ENCODE measurements at places on chromosomes 12 and 14.

DNA sequence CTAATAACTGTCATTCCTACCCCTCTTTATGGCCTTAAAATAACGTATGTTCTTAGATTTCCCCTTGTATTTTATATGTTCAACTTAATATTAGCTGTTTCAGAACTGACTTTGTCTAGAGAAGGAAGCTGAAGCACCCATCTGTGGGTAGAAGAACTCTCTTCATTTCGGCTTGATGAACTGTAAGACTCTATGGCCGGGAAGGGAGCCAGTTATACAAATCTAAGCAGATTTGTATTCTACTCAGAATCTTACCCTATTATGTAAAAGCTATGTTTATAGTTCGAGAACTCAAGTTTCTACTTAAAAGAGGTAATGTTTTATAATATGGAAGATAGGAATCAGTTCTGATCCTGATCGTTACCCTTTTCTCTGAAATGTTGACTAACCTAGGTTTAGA lies 390.9 kb upstream of the PRICKLE1 start:
- DNase-seq = no peak

DNA sequence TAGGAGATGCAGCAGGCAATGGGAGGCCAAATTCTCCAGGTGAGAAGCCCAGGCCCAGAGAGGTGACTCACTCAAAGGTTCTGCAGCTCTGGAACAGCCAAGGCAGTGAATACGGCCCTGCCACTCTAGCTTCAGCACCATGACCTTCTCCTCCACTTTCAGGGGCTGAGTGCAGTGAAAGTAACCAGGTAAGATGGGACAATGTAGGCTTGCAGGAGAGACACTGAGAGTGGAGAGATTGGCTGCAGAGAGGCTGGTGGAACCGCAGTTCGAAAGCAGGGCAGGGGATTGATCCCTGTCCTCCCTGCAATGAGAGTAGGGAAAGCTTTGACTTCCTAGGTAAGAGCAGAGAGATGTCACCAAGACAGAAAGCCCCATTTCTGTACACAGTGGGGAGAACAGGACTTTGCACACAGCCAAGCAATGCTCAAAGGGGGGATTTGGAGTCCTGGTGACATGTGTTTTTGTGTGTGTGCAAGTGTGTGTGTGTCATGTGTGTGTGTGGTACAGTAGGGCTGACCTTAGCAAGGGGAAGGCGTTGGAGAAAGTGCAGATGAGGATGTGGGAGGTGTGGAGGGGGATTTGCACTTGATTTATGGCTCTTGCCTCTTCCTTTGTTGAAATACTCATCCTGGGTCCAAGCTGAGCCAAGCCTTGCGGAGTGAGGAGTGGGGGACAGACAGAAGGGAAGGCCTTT lies 12.7 kb downstream of the DHRS2 start:
- DNase-seq = no peak

DNA sequence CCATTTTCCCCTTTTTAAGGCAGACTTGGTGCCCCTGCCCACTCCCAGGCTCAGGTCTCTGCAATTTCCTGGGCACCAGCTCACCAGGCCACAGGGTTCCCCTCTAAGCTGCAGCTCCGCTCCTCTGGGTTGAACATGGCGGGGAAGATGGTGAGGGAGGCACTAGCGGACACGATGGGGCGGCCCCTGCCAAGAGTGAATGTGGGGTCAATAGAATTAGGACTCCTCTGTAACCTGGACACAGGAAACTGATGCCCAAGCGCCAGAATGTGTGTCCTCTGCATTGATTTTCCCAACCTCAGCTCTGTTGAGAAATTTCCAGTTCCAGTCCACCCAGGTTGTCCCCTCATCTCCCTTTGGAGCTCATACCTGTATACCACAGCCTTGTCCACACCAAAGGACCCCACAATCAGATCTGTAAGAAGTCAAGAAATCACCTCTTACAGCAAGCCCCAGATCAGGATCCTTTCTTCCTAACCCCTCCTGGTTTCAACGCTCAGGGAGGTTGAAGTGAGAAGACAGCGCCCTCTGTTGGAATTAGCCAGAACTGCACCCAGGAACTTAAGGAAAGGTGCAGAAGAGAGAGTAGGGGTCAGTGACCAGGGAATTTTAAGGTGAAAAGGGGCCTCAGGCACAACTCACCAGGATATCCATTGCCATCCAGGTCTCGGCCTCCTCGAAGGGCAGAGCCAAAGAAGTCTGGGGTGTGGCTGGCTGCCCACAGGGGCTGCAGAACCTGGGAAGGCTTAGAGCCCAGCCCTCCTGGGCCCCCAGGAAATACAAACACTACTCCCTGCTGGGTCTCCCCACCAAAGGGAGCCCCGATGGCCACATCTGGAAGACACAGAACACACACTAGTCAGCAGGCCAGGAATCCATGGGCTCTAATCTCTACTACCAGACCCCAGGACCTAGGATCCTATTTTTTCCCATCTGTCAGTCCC lies 14.7 kb downstream of the ITGA5 start:
- no peak for DNase-seq

- DNase-seq = no peak
Observed at GRCh38 chr12:68861890-68862289, 53.9 kb downstream of the MDM2 start.

DNA sequence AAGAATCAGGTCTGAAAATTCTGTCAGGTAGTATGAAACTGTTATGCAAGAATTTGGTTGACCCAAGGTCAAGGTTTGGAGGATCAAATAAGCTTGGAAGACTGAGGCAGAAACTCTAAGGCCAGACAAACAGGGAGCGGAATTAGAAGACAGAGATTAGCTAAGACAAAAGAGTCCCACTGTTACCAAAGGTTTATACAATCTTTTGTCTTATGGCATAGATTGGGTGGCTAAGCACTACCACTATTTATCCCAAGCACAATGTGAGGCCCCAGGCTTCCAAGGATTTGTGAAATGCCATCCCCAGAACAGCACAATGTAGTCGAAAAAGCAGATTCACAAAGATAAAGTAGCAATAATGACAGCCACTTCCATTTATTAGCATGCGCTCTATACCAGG lies 311.2 kb downstream of the SEC23A start:
- DNase-seq = no peak

GRCh38 chr14:104550340-104550860 lies 29.2 kb upstream of the C14orf180 start:
- no peak for DNase-seq

DNA sequence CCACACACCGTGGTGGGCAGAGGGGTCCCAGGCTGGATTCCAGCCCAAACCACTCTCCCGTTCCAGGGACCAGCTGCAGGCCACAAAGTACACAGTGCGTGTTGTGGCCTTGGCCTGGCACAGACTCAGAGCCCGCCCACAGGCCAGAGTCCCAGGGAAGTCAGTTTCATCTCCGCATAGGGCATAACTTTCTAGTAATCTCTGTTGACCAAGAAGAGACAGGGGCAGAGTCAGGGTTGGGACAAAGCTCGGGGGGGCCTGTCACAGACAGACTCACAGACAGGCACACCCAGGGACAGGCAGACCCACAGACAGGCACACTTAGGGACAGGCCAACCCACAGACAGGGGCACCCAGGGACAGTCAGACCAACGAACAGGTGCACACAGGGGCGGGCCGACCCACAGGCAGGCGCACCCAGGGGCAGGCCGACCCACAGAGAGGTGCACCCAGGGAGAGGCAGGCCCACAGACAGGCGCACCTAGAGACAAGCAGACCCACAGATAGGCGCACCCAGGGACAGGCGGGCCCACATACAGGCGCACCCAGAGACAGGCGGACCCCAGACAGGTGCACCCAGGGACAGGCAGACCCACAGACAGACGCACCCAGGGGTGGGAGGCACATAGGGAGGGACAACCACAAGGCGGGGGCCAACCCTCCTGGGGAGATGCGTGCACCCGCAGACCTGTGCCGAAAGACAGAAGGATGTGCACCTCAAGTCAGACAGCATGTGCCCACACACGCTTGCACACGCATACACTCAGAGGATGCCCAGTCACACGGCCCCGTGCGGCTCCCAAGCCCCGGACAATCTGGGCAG lies 323.3 kb upstream of the RTL1 start:
- no peak for DNase-seq

GRCh38 chr14:76760331-76761135 lies 735 bp upstream of the VASH1 start:
- no peak for DNase-seq

DNA sequence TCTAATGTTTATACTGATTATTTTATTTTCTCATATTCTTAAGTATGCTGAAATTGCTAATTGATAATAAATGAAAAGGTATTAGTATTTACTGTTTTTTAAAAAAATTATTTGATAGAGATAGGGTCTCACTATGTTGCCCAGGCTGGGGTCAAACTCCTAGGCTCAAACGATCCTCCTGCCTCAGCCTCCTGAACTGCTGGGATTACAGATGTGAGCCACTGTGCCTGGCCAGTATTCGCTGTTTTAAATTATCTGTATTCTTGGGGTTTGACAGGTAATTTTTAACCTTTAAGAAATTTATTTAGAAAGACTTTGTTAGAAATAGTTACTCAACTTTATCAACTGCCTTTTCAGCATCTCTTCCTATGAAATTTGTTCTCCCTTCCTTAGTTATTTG lies 32.2 kb downstream of the RAN start:
- no peak for DNase-seq

DNA sequence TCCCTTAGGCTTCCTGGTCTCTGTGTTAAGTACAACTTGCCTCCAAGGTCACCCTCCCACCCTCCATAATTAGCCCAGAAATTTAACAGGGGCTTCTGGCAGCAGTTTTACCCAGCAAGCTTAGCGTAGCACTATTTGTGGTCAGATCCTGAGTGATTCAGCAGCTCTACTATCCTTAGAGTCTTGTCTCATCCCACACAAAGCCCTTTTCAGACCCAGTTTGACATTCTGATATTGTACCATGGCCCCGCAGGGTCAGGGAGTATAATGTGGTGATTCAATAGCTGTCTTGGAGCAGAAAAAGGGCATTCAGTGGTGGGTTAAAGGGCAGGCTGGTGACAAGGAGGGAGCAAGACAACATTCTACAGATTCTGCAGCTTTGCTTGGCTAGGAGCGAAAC lies 153.8 kb upstream of the DDHD1 start:
- DNase-seq = no peak

GRCh38 chr12:112005419-112006395 lies 7.3 kb downstream of the TMEM116 start:
- no peak for DNase-seq

DNA sequence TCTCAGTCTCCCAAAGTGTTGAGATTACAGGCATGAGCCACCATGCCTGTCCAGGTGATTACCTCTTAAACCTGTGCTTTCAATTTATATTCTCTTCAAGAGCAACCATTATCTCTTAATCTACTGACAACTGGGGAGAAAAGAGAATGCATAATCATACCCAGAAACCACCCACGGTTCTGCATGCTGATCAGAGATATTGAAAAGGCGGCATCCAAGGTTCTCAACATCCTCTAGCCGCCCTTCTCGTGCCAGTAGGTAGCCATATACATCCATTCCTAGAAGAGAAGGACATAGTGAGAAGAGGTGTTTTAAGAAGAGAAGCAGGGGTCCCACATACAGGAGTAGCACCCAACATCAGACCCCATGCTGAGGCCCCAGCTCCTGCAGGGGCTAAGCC lies 20.8 kb downstream of the ANAPC7 start:
- no peak for DNase-seq

- no peak for DNase-seq
Observed at GRCh38 chr12:48454667-48455066, 17.7 kb upstream of the ANP32D start.

DNA sequence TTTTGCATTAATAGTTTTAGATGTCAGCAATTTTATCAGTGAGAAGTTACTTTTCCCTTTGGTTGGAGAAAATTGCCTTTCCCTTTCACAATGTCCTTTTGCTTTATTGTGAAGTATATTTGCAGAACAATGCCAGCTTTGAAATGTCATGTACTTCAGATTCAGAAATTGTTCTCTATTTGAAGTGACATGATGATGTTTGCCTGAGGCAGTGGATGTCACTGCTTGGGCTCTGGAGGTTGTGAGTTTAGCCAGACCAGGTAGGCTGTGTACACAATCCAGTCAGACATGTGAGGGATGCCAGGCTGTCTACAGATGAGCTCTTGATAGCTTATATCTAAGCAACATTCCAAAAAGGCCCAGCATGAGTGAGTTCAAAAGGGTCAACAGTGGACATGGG lies 451.9 kb upstream of the FBXO33 start:
- DNase-seq = no peak

DNA sequence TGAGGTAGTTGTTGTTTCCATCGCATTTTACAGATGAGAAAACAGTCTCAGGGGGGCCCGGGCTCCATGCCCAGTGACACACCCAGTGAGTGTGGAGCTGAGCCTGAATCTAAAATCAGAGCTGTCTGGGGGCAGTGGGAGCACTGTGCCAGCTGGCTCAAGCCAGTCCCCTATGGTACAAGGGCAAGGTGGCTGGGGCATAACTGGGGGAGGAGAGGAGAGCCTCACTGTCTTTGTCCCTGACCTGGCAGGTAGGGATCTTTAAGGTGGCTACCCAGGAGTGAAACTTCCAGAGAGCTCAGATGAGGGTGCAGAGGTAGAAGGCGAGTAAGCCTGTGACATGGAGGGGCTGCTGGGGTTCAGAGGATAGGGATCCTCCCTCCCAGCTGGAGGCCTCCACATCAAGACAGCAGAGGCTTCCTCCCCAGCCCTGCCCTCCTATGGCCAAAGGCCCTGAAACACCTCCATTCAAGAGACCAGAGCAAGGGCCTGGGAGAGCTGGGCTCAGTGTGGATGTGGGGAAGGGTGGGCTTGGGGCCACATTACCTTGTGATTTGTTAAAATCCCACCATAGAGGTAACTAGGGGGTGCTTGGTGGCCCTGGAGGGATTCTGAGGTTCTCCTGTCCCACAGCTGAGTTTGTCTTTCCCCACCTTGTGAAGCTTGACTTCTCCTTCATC lies 33.1 kb downstream of the ASCL4 start:
- DNase-seq = no peak

- no peak for DNase-seq
Observed at GRCh38 chr14:56490379-56490778, 89.2 kb upstream of the TMEM260 start.

- no peak for DNase-seq
Observed at GRCh38 chr14:68448252-68448902, 344.5 kb downstream of the ZFP36L1 start.

GRCh38 chr14:20350282-20350681 lies 6.8 kb downstream of the PARP2 start:
- DNase-seq = no peak

DNA sequence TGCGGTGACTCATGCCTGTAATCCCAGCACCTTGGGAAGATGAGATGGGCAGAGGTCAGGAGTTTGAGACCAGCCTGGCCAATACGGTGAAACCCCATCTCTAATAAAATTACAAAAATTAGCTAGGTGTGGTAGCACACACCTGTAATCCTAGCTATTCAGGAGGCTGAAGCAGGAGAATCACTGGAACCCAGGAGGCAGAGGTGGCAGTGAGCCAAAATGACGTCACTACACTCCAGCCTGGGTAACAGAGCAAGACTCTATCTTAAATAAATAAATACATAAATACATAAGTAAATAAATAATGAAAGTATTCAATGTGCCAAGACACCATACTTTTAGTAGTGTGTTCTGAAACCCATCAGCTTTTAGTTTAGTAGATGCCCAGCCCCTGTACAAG lies 308.1 kb upstream of the FLRT2 start:
- DNase-seq = no peak

DNA sequence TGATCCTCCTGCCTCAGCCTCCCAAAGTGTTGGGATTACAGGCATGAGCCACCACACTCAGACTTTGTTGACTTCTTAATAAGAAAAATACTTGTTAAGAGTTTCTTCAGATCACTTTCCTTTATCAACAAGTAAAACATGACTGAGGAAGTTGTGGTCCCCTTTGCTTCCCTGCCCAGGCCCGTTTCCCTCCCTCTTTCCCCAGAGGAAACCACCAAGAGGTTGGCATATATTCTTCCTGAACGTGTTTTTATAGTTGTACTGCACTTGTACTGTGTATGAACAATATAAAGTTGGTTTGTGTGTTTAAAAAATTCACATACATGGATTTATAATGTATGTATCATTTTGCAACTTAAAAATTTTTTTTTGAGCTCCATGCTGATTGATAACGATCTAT lies 28.4 kb downstream of the PTPN11 start:
- no peak for DNase-seq

All from activated naive CD4-positive, alpha-beta T cell (primary cell).